Lung (tissue), 17 donors: ENCODE measurements at places on chromosomes 1 and 21. TPM values are rescaled to one million over a fixed set of nuclear protein-coding genes. Genes with fewer than 3 reads are reported as not detected.

Gene NBPF4
- polyA plus RNA-seq, result 0.01 TPM

Gene IVL
- 0.22 TPM for polyA plus RNA-seq

Gene CAPN8
- polyA plus RNA-seq, result 114 TPM

Gene APOBEC4
- polyA plus RNA-seq, result 2.9 TPM

Gene TGFBR3
- 13.8 TPM for polyA plus RNA-seq

Gene ABCG1
- 11.5 TPM for polyA plus RNA-seq

Gene SLC44A5
- 0.10 TPM for polyA plus RNA-seq

Gene CNN3
- polyA plus RNA-seq, result 154 TPM

Gene NTRK1
- 0.24 TPM for polyA plus RNA-seq

Gene DR1
- polyA plus RNA-seq, result 10.5 TPM
